ENCODE measurements at places on chromosomes 11 and 22.

DNA sequence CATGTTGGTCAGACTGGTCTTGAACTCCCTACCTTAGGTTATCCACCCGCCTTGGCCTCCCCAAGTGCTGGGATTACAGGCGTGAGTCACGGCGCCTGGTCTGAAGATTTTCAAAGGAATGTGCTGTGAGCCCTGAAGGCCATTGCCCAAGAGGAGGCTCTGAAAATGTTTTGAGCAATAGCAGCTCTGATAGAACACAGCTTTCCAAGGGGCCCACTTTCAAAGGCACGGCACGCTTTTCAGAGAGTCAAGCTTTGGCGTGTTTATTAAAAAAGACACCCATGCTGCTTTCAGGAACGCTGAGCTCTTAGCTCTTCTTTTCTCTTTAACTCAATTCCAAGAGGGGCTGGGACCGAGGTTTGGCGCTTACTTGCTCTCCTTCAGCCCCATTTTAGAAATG, 73.8 kb upstream of the CDON start:
- no peak for DNase-seq

- DNase-seq: no peak
Observed at GRCh38 chr22:20211997-20212753, 55.9 kb downstream of the RTN4R start.

DNA sequence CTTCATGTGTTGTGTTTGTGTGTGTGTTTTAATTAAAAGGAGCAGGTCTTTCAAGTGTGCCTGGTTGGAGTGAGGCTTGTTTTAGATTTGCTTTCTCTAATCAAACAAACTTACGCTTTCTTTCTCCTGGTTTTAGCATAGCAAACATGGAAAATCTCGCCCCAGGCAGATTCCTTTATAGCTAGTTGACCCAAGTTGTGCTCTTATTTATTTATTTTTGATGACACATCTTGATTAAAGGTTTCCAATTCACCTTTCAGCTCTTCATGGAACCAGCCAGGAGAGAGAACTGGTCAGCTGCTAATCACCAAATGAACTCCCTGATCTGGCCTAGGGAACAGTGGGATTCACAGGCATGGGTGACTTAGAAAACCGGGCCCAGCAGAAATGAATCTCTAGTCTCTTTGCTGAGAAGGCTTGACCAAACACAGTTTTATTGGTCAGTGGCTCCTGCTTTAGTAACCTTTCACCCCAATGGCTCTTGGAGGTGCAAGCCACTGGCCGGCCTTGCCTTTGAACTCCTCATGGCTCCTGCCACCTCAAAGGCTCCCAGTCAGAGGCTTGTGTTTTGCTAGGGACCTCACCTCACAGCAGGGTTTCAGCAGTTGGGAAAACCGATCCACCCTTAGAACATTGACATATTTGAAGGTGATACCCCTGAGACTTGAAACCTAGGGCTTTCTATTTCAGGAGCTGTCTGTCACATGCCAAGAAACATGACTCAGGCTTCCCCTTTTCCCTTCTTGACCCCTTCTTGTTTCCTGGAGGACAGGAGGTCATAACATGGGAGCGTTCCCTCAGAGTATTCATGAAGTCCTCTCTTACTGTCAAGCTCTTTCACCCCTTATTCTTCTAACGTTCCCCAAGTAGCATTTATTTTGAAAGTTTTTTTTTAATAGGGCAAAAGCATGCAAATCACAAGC, 48.8 kb downstream of the EXT2 start:
- no peak for DNase-seq

DNA sequence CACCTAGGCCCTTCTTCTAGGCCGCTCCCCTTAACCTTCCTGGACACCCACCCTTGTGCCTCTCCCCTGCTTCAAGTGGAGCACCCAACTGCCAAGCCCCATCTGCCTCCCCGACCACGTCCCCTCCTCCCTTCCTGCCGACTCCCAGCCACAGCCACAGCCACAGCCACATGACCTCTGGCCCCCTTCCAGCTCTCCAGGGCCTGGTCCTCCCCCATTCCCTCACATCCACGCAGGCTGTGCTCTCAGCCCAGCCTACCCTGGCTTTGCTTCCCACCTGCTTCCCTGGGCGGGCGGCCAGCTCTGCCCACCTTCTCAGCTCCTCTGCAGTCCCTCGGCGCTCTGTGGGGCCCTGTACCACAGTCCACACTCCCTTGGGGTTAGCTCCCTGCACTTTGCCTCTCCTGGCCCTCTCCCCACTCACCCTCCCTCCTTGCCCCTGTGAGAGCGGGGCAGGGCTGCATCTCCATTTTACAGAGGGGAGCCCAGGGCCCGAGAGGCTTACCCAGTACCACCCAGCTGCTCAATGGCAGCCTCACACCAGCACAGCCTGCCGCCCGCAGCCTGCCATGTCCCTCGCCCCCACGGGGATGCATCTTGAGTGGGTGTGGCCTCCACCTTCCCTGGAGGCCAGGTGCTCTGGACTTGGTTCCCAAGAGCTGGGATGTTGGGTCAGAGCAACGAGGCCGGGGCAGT, 20.3 kb downstream of the PARVG start:
- no peak for DNase-seq

DNA sequence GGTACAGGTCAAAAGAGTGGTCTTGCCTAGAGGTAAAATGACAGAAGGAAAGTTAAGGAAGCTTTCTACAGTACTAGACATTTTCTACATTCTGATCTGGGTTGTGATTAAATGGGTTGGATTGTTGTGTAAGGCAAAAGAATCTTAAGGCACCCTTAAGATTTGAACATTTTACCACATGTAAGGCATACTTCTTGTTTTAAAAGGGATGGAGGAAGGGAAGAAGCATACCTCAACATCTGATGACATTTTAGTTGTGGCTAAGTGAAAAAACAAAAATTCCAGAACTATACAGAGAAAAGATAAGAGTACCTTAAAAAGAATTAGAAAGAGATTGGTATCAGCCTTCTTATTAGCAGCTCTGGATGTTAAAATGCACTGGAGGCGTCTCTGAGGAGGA, 356.0 kb upstream of the CADM1 start:
- no peak for DNase-seq

DNA sequence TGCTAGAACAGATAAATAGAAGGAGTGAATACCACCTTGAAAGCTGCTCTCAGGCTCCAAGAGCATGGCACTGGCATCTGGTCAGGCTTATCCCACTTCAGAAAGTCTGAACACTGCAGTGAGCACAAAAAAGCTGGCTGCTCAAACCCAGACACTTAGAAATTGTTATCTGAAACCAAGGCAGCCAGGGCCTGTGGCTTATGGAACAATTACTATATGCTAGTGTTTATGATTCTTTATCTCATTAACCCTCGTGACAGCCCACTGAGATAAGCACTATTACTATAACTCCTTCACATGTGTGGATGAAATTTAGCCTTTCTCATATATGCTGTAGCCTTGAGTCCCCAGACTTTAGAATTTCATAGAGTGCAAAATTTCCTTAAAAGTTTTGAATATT, 400.2 kb downstream of the RAB38 start:
- DNase-seq: no peak

All from NCI-H2081 (cell line).